ENCODE measurements at places on chromosomes 1 and 21. TPM values are rescaled to one million over a fixed set of nuclear protein-coding genes. Genes with fewer than 3 reads are reported as not detected.

DNA sequence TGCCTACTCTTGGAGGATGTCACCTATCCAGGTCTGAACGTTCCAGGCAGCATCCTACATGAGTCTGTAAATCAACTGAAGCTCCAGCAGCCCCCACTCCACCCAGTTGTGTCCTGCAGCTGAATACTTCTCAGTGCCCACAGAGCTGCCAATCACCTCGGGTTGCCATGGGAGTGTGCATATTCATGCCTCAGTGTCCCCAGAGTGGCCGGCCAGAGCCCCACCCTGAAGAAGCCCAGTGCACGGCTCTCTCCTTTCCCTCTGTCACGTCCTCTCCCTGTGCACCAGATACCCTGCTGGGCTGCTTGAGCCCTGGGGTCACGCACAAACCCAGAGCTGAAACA is 16.1 kb upstream of the GSTM4 start:
- DNase-seq, result no peak

GRCh38 chr1:116940814-116941599 is 31.3 kb downstream of the PTGFRN start:
- peak; percentile 31 for DNase-seq

DNA sequence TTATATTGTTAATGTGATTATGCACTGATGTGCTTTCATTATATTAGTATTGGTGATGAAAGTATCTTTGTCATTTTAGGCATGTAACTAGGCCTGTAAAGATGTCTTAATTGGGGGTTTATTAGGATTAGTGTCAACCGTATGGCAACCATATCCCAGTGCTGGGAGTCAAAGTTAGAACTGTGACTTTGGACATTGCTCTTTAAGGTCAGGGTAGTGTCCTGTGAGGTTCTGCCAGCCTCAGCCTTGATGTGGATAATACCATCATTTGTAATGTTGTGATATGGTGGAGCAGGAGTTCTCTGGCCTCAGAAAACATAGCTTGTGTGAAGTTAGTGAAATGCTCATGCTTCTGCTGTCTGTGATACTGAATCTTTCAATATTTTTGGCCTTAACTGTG is 59.4 kb downstream of the LAMC1 start:
- DNase-seq, result no peak

DNA sequence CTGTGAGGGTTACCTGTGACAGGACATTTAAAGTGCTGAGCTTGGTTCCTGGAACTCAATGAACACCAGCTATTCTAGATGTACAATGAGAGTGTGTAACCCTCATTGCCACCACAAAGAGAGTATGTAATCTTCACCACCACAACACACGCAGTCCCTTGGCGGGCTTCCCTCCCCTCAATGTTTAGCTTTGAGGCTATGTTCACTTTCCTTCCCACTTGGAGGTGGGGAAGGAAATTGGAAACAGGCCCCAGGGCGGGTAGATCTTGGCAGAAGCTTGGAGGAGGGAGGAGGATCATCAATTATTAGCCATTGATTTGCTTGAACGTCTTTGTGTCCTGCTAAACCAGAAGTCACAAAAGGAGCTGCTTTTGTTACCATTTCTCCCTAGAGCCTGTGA is 8.3 kb upstream of the COL16A1 start:
- no peak for DNase-seq

DNA sequence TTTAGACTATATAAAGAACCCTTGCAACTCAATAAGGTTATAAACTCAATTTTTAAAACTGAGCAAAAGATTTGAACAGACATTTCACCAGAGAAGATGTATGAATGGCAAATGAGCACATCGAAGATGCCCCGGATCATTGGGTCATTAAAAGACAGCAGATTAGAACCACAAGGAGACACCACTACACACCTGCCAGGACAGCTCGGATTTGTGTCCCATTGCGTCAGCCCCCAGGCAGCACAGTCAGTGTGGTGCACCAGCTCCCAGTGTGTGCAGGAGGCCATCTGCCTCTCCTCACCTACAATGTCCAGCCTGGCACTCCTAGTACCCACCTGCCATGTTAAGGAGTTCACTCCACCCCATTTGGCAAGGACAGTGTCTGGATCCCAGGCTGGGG is 61.1 kb upstream of the LRP8 start:
- DNase-seq, result no peak

GRCh38 chr1:171256940-171257606 is 8.8 kb downstream of the FMO1 start:
- DNase-seq, result no peak

The LCE3C gene
- not detected for total RNA-seq

The PTPRC gene
- 0.10 TPM for total RNA-seq

DNA sequence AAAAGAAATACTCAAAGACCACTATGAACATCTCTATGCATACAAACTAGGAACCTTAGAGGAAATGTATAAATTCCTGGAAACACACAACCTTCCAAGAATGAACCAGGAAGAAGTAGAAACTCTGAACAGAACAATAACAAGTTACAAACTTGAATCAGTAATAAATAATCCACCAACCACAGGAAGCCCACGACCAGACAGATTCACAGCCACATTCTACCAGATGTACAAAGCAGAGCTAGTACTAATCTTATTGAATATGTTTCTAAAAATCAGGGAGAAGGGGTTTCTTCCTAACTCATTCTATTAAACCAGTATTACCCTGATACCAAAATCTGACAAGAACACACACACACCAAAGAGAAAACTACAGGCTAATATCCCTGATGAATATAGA is 263.8 kb downstream of the NCAM2 start:
- DNase-seq, result no peak

The SYF2 gene
- total RNA-seq, result 24.6 TPM

DNA sequence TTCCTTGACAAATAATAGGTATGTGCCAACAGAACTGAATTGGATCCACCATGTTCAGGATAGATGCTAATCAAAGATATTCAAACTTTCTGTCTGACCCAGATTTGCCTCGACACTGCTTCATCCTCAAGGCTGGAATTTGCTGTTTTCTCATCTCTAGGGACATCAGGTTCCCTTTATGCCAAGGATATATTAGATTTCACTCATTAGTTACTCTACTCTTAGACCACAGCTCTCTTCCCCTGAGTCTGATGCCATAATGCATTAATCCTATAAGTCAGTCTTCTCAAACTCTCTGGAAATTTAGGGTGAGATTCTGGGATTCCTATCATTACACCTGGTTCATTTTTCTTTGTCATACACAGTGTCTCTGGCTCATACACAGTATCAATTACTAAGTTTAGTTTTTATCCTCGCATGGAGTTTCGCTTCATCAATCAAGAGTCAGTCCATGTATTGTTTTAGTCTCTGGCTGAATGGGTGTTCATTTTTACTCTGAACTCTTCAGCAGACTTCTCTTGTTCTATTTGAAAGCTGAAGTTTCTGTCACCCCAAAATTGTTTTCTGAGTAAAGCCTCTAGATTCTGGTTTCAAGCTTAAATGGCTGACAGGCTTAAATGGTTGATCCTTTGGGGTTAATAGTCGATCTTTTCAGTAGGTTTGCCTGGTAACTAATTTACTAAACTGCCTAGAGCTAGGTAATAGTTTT is 9.3 kb upstream of the DCAF6 start:
- DNase-seq, result no peak

DNA sequence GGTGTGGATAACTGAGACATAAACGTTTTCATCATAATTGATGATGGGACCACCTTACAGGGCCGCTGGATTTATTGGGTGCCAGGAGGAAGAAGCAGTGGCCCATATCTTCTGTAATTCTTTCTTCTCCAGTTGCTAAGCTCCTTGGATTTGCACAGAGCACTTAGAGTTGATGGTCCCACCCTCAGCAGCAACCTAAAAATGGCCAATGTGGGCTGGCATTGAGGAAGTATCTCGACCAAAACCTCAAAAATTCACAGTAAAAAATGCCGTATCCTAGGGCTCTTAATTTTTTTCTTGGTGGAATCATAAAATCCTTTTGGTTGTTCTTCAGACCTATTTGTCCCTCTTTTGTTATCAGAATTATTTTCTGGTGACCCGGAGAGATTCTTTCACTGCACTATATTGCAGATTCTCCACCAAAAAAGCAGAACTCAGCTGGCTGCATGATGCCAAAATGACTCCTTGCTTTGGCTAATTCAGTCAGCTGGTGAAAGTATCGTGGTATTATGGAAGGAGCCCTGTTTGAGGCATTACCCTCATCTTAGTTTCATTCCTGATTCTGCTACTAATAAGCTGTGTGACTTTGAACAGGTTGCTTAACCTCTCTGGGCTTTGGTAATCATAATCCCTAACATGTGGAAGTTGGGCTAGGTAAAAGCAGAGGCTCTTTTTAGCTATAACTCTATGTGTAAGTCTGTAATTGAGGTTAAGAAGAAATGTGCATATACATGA is 27.6 kb downstream of the KIRREL1 start:
- DNase-seq, result no peak

The ELOA gene
- total RNA-seq, result 49.1 TPM

GRCh38 chr1:54300401-54300800 is 100.4 kb downstream of the MRPL37 start:
- DNase-seq, result no peak

GRCh38 chr1:2799811-2800663 is 1.5 kb downstream of the TTC34 start:
- no peak for DNase-seq

- DNase-seq, result peak; percentile 37
Observed at GRCh38 chr1:77378723-77379535, 97.1 kb downstream of the AK5 start.

- no peak for DNase-seq
Observed at GRCh38 chr1:92031281-92032110, 1.7 kb downstream of the EPHX4 start.

The CELA2A gene
- not detected for total RNA-seq

The C8A gene
- not detected for total RNA-seq

DNA sequence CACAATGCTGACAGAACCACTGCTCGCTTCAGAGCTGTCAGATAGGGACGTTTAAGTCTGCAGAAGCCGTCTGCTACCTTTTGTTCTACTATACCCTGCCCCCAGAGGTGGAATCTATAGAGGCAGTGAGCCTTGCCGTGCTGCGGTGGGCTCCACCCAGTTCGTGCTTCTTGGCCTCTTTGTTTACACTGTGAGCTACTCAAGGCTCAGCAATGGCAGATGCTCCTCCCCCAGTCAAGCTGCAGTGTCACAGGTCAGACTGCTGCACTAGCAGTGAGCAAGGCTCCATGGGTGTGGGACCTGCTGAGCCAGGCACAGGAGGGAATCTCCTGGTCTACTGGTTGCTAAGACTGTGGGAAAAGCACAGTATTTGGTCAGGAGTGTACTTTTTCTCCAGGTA is 47.1 kb downstream of the LEPR start:
- DNase-seq, result peak; percentile 87

DNA sequence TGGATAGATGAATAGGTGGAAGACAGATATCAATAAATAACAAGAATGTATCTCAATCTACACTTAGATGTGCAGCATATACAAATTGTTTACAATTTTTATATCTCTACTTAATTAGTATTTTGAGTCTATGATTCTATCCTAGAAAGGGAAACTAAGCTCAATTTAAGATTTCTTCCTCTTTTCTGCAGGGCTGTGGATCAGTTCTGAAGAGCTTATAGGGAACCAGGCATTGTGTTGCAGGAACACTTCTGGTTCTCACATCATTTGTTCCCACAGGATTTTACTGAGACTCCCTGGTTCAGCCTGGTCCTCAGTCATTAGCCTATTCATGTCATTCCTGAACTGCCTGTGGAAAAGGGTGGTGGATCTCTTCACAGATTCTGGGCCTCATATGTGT is 105.8 kb downstream of the TNFSF18 start:
- no peak for DNase-seq

DNA sequence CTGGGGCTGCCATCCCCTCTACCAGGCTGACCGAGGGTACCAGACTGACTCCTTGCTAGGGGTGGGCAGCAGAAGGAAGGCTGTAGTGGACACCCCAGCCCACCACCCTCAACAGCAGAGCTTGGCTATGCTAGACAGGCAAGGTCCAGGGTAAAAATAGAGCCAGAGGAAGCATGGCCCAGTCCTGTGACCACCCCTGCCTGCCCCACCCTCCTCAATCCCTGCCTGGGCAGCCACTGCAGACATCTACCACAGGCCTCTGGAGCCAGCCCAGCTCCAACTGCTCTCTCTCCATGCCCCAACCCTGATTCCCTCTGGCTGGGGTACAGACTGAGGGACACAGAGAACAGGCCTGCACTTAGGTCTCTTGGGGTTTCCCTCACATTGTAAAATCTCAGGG is 1.7 kb downstream of the S100A1 start:
- no peak for DNase-seq

- DNase-seq, result no peak
Observed at GRCh38 chr21:36890086-36890485, 76.4 kb downstream of the HLCS start.

DNA sequence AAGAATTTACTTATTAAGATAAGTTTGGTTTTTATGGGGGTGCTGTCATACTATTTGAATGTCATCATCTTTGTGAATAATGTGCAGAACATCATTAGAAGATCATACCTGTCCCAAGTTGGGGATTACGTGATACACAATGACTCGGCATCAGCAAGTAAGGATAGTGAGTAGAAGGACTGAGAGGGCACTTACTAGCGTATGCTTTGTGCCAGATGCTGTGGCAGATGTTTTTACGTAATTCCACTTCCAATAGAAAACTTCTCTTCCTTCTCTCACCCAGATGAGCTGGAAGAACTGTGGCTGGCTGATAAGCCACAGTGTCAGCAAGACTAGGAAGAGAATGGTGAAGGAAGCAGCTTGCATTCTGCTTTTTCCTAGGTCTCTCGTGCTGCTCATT is 28.1 kb upstream of the TGFB2 start:
- DNase-seq, result no peak

DNA sequence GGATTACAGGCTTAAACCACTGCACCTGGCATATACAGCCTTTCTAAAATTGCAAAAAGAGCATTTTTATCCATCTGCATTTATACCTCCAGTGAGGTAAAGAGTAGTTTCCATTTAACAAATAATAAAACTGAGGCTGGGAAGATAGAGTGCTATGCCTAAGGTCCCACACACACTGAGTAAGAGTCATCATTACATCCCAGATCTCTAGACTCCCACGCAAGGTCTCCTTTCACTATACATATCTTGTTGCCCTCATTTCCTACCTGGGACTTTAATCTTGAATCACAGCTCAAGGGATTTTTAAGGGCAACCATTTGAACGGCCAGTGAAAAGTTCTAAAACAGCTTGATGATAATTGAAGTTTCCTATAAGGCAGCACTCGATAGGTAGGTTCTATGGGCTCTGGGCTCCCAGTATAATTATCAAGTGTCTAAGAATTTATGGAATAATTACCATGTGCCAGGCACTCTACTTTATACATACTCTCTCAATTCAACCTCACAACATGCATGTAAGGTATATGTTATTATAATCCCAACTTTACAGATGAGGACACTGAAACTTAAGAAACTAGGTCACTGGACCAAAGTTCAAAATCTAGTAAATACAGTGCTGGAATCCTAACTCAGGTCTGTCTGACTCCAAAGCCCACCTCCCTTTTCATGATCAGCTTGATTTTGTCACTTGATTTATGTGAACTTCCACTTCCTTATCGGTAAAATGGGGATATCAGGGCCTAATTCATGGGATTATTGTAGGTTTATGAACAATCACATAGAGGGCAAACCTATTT is 23.3 kb upstream of the EPS15 start:
- DNase-seq, result no peak

GRCh38 chr1:155077346-155077745 is 1.3 kb upstream of the EFNA3 start:
- DNase-seq, result no peak

GRCh38 chr1:26160527-26161414 is 1.9 kb downstream of the FAM110D start:
- DNase-seq, result peak; percentile 35

The TTLL10 gene
- total RNA-seq, result 0.45 TPM

- no peak for DNase-seq
Observed at GRCh38 chr21:45164838-45165237, 90.5 kb downstream of the ADARB1 start.

- DNase-seq, result no peak
Observed at GRCh38 chr1:22892789-22893188, 79.9 kb downstream of the LACTBL1 start.

All from GM23338 (cell line).